Bladder microvascular endothelial cell (primary cell): ENCODE measurements at places on chromosomes 2 and 18. TPM values are rescaled to one million over a fixed set of nuclear protein-coding genes. Genes with fewer than 3 reads are reported as not detected.

EVX2 gene
- total RNA-seq = not detected in 2 replicates

FOXI3 gene
- not detected in 2 replicates for total RNA-seq

CYRIA gene
- 17.0 and 30.8 TPM in 2 replicates for total RNA-seq

ESPNL gene
- not detected in 2 replicates for total RNA-seq

SCYGR1 gene
- total RNA-seq = not detected in 2 replicates

FARP2 gene
- total RNA-seq = 17.8 and 50.5 TPM in 2 replicates

C2orf72 gene
- 0.13 and 0.16 TPM in 2 replicates for total RNA-seq
